ENCODE measurements at places on chromosomes 16 and 17. TPM values are rescaled to one million over a fixed set of nuclear protein-coding genes. Genes with fewer than 3 reads are reported as not detected.

GRCh38 chr16:89861648-89862047 is 11.7 kb upstream of the TCF25 start:
- no peak for DNase-seq

DNA sequence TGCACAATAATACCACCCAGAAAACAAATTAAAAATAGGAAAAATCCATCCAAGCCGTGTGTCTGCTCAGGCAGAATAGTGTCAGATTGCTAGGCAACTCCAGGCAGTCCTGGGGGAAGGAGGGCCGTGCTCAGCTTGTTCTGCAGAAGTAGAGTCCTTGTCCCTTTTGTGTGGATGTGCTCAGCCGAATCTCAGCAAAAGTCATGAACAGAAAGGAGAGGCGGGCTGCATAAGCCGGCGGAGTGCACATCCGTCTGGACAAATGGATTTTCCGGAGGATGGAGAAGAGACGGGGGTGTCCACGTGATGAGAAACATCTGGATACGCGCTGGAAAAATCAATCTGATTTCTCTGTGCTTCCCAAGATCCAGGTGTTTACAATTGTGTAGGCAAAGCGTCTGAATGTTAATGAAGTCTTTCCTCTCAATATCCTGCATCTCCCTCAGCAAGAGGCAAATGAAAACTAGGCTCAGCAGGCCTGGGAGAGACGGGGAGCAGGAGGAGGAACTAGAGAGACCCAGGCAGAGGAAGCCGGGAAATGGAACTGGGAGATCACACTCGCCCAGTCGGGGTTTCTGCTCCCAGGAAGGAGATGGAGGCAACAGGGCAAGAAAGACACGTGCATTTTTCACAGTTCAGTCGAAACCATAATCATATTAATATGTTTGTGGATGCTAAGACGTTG is 7.7 kb upstream of the RBFOX3 start:
- no peak for DNase-seq

- peak; percentile 79 for DNase-seq
Measured at GRCh38 chr16:17194190-17194780, 276.5 kb downstream of the XYLT1 start.

GRCh38 chr16:58843675-58844074 is 109.6 kb upstream of the GOT2 start:
- no peak for DNase-seq

- no peak for DNase-seq
Measured at GRCh38 chr16:87046235-87046634, 271.0 kb downstream of the C16orf95 start.

GRCh38 chr17:47776330-47777197 is 43.5 kb downstream of the TBX21 start:
- no peak for DNase-seq

GRCh38 chr17:28169621-28170349 is 127.3 kb downstream of the NLK start:
- DNase-seq = no peak

DNA sequence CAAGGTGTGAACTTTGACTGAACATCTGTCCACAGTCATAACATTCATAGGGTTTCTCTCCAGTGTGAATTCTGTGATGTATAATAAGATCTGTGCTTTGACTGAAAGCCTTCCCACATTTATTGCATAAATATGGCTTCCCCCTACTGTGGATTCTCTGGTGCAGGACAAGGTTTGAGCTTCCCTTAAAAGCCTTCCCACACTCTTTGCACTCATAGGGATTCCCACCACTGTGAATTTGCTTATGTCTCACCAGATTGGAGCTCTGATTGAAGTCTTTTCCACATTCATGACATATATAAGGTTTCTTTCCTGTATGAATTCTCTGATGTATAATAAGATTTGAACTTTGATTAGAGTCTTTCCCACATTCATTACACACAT is 8.3 kb downstream of the ZNF594 start:
- DNase-seq = no peak

- no peak for DNase-seq
Measured at GRCh38 chr16:66908116-66908515, 10.6 kb downstream of the CDH16 start.

- DNase-seq = no peak
Measured at GRCh38 chr16:78183437-78184237, 84.2 kb downstream of the WWOX start.

DNA sequence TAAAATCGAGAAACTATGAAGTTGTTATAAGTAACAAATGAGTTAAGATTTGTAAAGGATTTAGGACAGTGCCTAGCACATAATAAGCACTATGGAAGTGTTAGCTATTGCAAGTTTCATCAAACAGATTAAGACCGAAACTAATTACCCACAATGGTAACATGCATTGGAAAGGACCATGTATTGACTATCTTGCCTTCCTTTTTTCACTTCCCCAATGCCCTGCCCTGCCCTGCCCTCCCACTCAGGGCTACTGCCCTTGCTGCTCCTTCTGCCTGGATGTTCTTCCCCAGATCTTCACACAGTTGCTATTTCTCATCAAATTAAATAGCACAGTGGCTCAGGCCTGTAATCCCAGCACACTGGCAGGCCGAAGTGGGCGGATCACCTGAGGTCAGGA is 202.1 kb upstream of the PSMD7 start:
- DNase-seq = no peak

Gene CDRT4
- total RNA-seq = 5.5 TPM

Gene UTS2R
- not detected for total RNA-seq

Gene STAC2
- not detected for total RNA-seq

Gene TEX14
- total RNA-seq = 1.1 TPM

Gene EVPLL
- total RNA-seq = not detected
